ENCODE measurements at places on chromosomes 2 and 18. TPM values are rescaled to one million over a fixed set of nuclear protein-coding genes. Genes with fewer than 3 reads are reported as not detected.

DNA sequence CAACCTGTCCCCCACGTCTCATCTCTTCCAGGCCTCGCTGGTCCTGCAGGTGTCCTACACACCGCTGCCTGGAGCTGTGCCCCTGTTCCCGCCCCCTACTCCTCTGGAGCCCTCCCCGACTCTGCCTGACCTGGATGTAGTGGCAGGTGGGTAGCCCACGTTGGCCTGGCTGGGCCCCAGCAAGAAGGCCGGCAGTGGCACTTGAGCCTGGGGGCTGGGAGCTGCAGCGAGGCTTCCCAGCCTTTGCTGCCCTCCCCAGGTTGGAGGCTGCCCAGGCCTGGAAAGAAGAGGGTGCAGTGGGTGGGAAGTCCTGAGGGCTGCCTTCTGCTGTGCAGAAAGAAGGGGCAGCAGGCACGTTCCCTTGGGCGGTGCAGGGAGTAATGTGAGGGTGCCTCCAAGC is 58.4 kb downstream of the DYSF start:
- DNase-seq = no peak

GRCh38 chr2:50769406-50770181 is 262.3 kb downstream of the NRXN1 start:
- no peak for DNase-seq

- DNase-seq = no peak
Measured at GRCh38 chr2:15506229-15506819, 54.8 kb downstream of the NBAS start.

DNA sequence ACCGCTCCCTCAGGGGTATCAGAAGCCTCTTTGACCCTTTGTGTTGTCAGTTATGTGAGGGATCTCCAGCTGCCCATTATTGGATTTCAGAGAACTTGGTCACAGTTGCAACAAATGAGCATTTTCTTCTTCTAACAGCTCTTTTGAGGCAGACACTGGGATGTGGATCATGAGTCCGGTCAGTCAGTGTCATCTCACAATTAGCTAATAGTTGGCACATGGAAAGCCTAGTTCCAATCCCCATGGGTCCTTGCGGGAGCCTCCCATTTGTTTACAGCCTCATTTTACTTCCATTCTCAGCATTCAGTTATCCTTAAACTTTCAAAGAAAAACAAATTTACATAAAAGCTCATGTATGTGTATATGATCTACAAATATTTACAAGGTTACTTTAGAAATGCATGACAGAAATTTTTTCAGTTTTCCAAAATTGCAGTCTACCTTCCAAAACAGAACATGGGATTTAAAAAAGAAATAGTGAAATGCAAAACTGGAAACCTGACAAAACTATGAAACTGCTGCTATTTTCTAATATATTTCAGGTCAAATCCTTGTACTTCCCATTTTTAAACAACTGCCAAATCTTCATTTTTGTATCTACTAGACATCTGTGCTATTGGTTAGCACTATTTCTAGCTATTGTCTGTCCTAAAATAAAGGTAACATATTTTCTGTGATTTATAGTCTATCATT is 547.1 kb upstream of the ZEB2 start:
- no peak for DNase-seq

GRCh38 chr2:39407516-39408296 is 29.4 kb downstream of the MAP4K3 start:
- DNase-seq = no peak

The TANK gene
- total RNA-seq = 34.7 TPM

The KLHL29 gene
- total RNA-seq = 8.7 TPM

The SERPINB13 gene
- total RNA-seq = not detected

Measured in HFFc6 (cell line).